ENCODE measurements at places on chromosomes 3 and 15.

- no peaks in the 10 kb centered on the region for H3K27me3 ChIP-seq
- peaks cover 13% of the 10 kb centered on the region for H3K36me3 ChIP-seq
- H3K27ac ChIP-seq, result peak overlapping the region; percentile 2
These were observed 164.3 kb downstream of the PCCB start for GRCh38 chr3:136414476-136414875.

DNA sequence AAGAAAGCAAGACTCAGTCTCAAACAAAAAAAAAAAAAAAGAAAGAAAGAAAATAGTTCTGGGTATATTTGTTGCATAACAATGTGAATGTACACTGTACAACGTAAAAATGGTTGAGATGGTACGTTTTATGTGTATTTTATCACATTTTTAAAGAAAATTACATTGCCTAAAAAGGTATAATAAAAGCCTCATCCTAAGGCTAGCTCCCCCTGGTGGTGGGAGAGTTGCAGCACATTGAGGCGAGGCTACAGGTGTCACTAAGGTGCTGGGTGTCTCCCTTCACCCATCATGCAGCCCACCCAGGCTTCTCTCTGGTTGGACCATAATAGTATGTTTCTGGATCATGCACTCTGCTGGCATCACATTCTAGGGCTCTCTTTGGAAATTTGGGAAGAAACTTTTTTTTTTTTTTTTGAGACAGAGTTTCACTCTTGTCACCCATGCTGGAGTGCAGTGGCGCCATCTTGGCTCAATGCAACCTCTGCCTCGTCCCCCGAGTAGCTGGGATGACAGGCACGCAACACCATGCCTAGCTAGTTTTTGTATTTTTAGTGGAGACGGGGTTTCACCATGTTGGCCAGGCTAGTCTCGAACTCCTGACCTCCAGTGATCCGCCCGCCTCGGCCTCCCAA is 12.4 kb upstream of the RAB11A start:
- H3K4me1 ChIP-seq, result peaks cover 5% of the 10 kb centered on the region
- peaks cover 10% of the 10 kb centered on the region for H3K27me3 ChIP-seq
- DNase-seq, result no peak
- no peaks in the 10 kb centered on the region for H3K36me3 ChIP-seq
- no peak overlapping the region for H3K27ac ChIP-seq

GRCh38 chr3:187709155-187709554 is 6.8 kb upstream of the RTP2 start:
- no peak overlapping the region for H3K27ac ChIP-seq
- H3K36me3 ChIP-seq, result no peaks in the 10 kb centered on the region
- DNase-seq, result no peak
- peaks cover 7% of the 10 kb centered on the region for H3K4me1 ChIP-seq
- H3K4me3 ChIP-seq, result no peak overlapping the region

DNA sequence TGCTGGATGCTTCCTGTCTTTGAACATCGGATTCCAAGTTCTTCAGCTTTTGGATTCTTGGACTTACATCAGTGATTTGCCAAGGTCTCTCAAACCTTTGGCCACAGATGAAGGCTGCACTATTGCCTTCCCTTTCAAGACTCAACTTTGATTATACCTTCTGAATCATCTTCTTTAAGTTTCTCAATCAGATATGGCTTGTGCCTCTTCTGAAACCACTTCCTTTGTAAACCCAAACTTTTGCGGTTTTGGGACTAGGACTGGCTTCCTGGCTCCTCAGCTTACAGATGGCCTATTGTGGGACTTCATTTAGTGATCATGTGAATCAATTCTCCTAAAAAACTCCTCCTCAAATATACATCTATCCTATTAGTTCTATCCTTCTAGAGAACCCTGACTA is 47.1 kb upstream of the CADPS start:
- H3K4me3 ChIP-seq, result no peak overlapping the region
- H3K27me3 ChIP-seq, result peaks cover 5% of the 10 kb centered on the region
- no peaks in the 10 kb centered on the region for H3K4me1 ChIP-seq
- H3K36me3 ChIP-seq, result no peaks in the 10 kb centered on the region

DNA sequence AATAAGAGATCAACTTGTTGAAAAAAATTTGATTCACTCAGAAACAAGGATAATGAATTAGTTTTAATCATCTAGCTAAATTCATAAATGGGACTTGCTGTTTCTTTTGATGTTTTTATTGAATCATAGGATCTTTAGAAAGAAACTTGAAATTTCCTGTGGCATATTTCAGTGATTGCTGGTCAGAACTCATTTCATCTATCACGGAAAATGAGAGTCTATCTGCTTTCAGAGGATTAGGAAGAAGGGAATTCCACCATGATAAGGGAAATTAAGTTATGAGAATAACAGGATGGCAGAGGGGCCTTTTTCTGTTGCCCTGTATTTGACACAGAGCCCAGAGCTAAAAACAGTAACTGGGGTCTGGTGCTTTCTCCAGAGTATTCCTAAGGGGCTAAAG is 44.9 kb upstream of the CCNL1 start:
- H3K4me1 ChIP-seq, result peaks cover 15% of the 10 kb centered on the region
- H3K27me3 ChIP-seq, result no peaks in the 10 kb centered on the region
- no peak for DNase-seq
- no peak overlapping the region for H3K4me3 ChIP-seq
